Amygdala (tissue), 56 donors: ENCODE measurements at places on chromosomes 3 and 15.

GRCh38 chr3:16604887-16605602 lies at the start of gene DAZL:
TSS of gene DAZL (minus strand) at chr3:16605423. CDS start at chr3:16605205, 218 bp downstream.
- no peak for DNase-seq

DNA sequence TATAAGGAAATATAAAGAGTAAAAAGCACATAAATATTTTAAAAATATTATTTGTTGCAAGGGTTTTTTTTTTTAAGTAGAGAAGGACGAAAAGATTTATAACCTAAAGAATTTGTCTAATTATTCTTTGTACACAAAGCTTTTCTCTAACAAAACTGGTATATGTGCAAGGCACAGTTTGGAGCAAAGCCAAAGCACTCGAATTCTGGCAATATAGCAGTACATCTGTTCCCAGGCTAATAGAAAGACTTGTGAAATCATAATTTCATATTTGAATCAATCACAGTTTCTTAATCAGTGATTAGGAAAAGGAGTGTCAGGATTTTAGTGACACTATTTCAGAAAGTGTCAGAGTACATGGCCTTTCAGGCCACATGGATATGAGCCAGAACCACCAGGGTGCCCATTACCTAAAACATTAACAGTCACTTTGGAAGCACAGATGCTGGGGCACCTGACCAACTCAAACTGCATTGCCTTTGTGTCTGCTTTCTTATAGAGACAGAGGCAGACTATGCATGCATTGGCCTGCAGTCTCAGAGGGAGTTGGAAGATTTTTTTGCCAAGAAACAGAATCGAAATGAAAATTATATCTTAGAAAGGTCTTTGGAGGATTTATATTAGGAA lies 651.8 kb upstream of the SGO1 start:
- no peak for DNase-seq

DNA sequence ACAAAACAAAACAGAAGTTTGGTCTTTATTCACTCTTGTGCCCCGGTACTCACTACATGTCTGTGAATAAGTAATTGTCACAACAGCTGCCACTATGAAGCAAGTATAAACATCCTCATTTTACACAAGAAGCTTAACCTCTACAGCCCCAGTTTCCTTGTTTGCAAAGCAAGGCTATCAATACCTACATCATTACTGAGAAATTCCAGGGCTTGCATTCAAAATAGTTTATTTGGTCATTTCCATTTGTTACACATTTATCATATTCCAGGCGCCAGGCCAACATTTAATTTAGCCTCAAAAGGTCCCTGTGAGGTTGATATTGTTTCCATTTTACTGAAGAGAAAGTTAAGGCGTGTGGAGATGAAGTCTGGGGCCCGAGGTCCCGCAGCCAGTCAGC lies 161.4 kb upstream of the LRTM1 start:
- DNase-seq = no peak

GRCh38 chr3:45277636-45278035 lies 51.5 kb upstream of the TMEM158 start:
- no peak for DNase-seq

DNA sequence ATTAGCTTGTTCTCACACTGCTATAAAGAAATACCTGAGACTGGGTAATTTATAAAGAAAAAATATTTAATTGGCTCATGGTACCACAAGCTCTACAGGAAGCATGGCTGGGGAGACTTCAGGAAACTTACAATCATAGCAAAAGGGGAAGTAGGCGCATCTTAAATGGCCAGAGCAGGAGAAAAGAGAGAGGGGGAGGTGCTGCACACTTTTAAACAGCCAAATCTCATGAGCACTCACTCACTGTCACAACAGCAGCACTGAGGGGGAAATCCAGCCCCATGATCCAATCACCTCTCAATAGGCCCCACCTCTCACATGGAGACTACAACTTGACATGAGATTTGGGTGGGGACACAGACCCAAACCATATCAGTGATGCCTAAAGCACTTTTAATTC lies 82.5 kb downstream of the DCLK3 start:
- DNase-seq = no peak

- DNase-seq = no peak
Measured at GRCh38 chr3:24129549-24129948, 184.5 kb downstream of the NR1D2 start.

GRCh38 chr3:116671151-116671550 lies 38.4 kb upstream of the TUSC7 start:
- DNase-seq = no peak

DNA sequence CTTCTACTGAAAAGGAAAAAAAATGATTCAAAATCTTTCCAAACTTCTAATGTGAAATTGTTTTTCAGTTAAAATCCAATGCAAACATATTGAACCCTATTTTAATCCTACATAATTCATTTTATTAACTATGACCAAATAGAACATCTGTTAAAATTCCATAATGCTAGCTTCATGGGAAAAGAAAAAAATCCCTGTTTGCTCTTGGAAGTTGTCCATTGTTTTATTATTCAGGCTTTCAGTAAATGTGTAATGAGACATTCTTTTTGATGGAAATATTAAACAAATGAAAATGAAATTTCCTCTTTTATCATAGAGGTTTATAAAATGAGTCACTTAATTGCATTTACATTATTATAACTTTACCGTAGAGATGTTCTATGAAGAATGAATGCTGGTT lies 49.5 kb downstream of the SLC25A26 start:
- no peak for DNase-seq

- DNase-seq = no peak
Measured at GRCh38 chr3:47485812-47486211, 10.1 kb upstream of the SCAP start.

DNA sequence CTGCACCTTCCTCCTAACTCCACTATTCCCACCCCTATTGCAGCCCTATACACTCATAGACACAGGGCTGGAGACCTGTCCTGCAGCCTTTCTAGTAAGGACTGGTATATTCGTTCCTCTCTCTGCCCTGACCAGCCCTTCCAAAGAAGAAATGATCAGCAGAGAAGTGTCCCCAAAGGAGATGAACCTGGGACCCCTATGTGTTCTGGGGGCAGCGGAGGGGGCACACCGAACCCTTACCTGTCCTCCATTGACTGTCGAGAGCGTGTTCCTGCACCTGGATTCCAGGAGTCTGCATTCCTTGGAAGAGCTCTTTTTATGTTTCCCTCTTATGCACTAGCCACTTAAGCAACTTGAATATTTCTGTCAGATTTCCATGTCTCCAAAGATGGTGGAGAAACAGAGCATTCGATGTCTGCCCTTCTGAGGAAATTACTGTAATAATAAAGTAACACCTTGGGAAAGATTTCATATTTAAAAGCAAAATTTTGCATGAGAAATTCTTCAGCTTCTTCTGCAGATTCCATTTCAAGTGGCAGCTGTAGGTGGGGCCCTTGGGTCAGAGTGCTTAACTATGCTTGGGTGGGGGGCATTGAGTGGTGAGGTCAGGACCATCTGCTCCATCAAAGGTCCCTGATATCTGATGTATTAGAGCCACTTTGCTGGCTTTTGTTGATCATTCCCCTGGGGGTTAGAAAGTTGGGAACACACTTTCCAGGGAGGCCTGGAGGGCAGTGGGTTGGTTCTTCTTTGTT lies 6.3 kb downstream of the EPHB1 start:
- DNase-seq = no peak

DNA sequence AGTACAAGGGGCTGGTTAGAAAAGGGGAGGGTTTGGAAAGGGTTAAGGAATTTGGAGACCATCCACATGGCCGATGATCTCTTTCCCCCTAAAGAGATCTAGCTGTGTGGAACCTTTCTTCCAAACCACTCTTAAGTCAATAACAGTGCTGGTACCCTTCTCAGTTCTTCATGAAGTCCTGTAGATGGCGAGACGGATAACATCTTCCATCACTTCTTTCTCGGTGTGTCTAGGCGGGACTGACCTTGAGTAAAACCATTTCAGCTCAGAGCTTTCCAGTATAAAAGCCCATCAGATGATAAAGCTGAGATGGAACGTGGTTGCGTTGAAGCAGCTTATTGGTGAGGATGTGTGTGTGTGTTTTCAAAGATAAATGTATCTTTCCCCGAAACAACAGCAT lies 151.5 kb upstream of the BHLHE40 start:
- DNase-seq = no peak

- DNase-seq = no peak
Measured at GRCh38 chr15:62896969-62897486, 145.5 kb upstream of the TPM1 start.

GRCh38 chr3:158106766-158107471 lies 699 bp upstream of the SHOX2 start:
- DNase-seq = no peak

- no peak for DNase-seq
Measured at GRCh38 chr15:88779944-88780343, 23.3 kb upstream of the ACAN start.

- no peak for DNase-seq
Measured at GRCh38 chr3:186108106-186108940, 566 bp downstream of the ETV5 start.

DNA sequence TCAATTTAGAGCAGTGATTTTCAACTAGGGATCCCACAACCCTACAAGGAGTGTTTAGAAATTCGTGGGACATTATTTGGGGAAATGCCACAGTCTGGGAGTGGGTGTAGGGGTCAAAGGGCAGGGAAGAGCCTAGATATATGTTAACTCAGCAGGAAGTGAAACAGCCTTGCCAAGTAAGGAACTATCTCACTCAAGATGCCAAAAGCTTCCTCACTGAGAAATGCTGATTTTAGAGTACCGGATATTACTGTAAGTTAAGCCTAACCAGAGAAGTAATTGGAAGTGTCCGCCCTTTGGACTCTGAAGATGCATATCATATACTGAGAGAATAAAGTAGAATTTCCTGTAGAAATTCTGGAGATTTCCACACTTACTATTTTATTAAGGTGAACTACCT lies 158.6 kb downstream of the BBX start:
- DNase-seq = no peak

DNA sequence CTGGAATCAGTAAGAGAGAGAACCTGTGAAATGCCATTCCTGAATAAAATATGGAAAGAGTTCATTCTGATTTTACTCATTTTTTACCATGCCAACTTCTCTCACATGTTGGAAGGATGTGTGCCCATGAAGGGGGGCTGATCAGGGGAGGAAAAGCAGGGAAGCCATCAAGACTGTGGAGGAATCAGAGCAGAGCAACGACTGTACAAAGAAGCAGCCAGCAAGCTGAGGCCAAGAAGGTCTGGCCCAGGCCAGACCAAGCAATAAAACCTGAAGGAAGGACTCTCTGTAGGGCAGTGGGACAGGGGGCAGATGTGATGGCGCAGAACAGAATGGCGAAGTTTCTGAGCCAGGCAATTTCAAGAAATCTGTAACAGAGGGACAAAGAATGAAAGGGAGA lies 24.0 kb upstream of the ARNT2 start:
- DNase-seq = no peak

GRCh38 chr15:39781147-39781966 lies 1.3 kb downstream of the FSIP1 start:
- no peak for DNase-seq

DNA sequence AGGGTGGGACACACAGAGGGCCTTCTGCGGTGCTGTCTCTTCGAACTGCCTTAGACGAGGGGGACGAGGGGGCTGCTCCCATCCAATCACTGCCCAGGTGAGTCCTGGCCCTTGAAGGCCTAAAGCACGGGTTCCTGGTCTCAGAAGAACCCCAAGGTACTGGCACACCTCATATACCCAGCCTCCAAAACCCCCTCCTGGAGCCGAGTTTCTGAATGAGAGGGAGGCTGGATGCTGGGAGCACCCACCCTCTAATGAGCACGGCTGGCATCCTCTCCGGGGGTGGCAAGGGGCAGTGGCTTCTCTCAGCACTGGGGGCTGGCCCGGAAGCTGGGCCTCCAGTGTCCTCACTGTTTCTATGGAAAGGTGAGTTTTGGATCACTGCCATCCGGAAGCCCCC lies 165.6 kb downstream of the LRRK1 start:
- DNase-seq = no peak

GRCh38 chr3:172102123-172102882 lies 62.9 kb downstream of the FNDC3B start:
- DNase-seq = no peak

GRCh38 chr3:124802061-124802698 lies 71.9 kb downstream of the UMPS start:
- DNase-seq = no peak

GRCh38 chr15:48647962-48648361 lies 2.5 kb upstream of the FBN1 start:
- DNase-seq = peak; percentile 20

- no peak for DNase-seq
Measured at GRCh38 chr15:36814708-36815107, 235.3 kb downstream of the CDIN1 start.

GRCh38 chr3:64157150-64158035 lies 67.9 kb downstream of the PRICKLE2 start:
- no peak for DNase-seq

GRCh38 chr15:67917636-67918035 lies 77.8 kb upstream of the RNU6-1 start:
- DNase-seq = no peak

DNA sequence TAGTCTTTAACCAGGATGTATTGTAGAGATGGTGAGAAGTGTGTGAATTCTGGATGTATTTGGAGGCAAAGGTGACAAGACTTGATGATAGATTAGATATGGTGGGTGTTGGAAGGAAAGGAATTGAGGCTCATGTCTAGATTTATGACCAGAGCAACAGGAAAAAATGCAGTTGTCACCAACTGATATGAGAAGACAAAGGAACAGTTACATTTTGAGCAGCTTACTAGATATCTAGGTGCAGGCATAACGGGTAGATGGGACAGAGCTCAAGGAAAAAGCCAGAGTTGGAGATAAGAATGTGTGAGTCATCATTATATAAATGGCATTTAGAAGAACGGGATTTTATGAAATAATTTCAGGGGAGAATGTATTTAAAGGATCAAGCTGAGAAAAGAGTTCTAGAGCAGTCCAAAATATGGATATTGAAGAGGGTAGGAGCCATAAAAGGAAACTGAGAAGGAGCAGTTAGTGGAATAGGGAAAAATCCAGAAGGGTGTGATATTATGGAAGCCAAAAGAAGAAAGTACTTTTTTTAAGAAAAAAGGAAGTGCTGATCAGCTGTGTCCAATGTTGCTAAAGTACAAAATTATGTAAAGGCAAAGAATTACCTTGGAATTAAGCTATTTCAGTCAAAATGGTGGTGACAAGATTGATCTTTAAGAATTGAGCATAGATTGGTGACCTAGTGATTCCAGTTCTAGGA lies 262.5 kb downstream of the CGGBP1 start:
- no peak for DNase-seq

DNA sequence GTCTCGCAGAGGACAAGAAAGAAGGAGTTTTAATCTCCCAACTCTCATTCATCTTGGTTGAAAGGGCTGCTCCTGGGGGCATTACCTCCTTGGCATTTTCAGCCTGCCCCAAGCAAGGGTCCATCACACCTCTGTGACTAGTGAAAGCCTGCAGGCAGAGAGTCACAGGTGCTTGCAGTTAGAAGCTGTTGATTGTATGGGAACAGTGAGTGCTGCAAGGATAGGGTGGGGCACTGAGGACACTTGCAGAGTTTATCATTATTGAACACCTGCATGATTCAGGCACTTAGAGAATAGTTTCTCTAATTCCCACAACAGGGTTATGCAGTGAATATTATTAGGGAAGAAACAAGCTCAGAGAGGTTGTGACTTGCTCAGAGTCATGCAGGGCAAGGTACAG lies 41.7 kb upstream of the IGF2BP2 start:
- no peak for DNase-seq

- DNase-seq = no peak
Measured at GRCh38 chr3:36221975-36222374, 158.3 kb upstream of the STAC start.

- DNase-seq = no peak
Measured at GRCh38 chr3:157238457-157238856, 78.5 kb upstream of the CCNL1 start.
